NCI-H187 (cell line): ENCODE measurements at places on chromosomes 4 and X.

DNA sequence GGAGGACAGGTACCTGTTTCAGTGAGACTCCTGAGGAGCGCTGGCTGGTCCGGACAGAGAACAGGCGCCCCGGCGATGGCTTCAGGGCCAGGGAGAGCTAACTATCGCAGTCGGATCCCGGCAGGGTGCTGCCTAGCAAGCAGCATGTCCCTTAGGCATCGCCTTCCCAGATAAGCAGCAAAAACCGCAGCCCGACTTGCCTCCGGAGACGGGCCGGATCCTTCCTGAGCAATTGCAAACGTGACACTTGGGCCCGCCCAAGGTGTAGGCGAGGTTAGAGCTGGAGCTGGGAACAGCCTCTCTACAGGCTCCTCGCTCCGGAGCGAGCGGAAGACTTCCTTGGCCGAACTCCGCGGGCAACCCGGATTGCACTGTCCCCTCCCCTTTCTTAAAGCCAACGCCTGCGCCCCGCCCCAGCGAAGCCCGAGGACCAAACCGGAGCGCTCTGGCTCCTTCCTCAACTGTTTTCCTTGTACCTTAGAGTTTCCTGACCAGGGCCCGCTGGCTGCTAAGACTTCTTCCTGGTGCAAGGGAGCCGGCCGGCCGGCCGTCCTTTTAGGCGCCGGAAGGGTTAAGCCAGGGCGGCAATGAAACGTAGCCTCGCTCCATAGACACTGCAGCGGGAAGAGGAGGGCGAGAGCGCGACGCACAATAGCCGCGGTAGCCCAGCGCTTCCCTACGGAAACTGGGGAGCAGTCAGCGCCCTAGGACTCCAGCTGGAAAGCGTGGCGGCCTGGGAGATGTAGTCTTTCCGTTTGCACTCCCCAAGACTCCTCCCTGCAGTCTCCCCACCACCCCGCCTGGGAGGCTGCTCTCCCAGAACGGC, at the start of gene OPHN1:
Gene OPHN1, minus strand, starts transcription at position 341 of the 826 bp plus-strand sequence. CDS start 475 bp downstream, outside the sequence.
- no peak for DNase-seq

DNA sequence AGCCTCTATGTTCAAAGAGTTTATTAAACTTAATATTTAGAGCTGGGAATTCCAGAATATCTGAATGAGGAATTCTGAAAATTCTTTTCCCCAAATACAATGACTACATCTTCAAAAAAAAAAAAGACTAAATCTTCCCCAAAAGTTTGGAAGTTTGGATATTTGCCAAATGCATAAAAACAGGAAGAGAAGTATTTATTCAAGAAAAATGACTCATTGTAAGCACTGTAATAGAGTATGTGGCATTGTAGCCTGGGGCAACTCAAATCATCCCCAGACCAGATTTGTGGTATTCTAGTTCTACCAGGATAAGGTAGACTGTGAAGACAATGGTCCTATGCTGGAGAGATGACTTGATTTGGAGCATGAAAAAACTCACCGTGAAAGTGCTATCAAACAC, 78.5 kb upstream of the PDHA2 start:
- DNase-seq, result no peak

GRCh38 chrX:69037786-69038185, 127.5 kb downstream of the PJA1 start:
- DNase-seq, result no peak

DNA sequence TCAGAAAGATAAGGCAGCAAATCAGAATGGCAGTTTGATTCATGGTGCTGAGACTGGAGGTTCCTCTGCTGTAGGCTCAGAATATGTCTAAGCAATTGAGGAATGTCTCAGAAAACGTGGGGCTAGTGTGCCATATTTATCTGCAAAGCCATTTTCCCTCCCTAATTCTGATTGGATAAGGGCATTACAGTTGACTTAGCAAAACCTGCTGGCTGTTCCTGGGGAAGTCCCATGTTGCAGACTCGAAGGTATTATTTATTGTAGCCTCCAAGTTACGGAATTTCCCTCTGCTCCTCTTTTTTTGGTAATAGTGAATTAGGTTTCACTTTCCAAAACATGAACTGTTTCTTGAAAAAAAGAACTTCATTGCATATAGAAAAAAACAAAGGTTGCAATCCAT, at the start of gene CXCL10:
Gene CXCL10, minus strand, starts transcription at position 109 of the 400 bp plus-strand sequence. Its CDS starts 66 bp downstream, at position 43.
- no peak for DNase-seq

DNA sequence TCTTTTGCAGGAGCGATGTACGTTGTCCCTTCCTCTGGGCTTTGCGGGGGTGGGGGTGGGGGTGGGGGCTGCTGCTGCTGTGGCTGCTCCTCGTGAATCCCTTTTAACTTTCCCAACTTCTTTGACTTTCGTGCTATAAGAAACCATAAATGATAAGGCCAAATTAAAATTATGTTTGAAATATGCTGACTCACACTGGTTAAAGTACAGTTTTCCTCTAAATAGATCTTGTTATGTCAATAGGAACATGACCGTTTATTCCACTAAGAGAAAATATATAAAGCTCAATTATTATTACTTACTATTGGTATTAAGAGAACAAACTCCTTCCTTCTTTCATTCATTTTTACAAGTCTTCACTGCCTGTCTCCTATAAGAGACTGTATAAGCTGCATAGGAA, 287.4 kb downstream of the NR3C2 start:
- DNase-seq, result no peak

GRCh38 chrX:41273638-41274037, 60.3 kb upstream of the DDX3X start:
- no peak for DNase-seq

DNA sequence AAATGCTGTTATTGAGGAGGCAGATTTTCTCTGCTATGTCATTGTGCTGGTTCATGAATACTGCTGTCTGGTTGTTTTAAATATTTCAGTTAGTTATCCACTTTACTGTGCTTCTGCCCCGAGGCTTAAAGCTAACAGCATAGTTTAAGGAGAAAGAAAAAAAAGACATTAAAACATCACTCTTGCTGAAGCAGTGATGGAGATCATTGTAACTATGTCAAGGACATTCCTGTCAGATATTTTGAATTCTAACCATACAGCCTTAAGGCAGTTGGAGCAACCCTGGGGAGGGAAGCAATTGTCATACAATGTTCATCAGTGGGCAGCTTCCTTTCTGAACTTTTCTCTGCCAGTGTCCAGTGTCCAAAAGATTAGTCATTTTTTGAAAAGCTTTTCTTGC, 199.0 kb upstream of the DDX53 start:
- DNase-seq, result no peak

DNA sequence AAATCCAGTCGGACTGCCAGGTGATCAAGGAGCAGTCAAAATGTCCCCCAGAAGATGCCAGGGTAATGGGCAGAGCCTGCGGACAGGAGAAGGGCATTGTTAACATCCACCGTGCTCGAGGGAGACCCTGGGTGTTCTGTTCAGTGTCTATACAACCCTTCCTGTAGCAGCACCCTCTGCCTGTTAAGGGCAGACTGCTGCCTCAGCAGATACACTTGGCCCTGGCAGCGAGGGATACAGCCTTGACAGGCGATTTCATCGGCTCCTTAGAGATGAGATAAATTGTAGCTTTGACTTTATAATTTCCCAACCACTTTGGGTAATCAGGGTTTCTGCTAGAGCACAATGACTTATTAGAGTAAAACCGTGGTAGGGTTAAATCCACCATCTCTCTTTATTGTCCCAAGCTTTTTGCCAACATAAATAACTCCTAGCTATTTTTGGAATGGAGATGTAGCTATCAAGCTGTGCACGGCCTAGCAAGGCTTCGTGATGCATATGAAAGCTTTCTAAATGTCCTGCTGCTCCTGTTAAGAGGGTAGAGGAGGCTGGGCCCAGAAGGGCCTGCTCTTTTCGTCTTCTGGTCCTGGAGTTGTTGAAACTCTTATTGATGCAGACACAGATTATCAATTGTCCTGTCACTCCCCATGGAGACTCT, 195.9 kb downstream of the CPEB2 start:
- DNase-seq, result no peak

DNA sequence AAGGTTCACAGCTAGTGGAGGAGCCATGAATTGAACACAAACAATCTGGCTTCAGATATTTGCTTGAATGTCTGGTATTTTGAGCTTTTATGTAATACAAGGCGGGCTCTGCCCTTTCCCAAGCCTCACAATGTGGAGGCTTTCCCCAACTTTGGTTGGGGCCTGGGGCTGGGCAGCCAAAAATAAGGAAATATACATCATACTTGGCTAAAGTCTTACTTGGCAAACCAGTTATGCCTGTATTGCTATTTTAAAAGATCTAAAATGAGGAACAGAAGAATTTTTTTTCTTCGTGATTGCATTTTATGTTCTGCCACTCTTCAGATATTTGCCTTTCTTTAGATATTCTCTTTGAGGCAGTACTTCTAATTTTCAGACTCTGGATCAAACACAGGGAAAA, 26.1 kb downstream of the ARFIP1 start:
- DNase-seq, result no peak

DNA sequence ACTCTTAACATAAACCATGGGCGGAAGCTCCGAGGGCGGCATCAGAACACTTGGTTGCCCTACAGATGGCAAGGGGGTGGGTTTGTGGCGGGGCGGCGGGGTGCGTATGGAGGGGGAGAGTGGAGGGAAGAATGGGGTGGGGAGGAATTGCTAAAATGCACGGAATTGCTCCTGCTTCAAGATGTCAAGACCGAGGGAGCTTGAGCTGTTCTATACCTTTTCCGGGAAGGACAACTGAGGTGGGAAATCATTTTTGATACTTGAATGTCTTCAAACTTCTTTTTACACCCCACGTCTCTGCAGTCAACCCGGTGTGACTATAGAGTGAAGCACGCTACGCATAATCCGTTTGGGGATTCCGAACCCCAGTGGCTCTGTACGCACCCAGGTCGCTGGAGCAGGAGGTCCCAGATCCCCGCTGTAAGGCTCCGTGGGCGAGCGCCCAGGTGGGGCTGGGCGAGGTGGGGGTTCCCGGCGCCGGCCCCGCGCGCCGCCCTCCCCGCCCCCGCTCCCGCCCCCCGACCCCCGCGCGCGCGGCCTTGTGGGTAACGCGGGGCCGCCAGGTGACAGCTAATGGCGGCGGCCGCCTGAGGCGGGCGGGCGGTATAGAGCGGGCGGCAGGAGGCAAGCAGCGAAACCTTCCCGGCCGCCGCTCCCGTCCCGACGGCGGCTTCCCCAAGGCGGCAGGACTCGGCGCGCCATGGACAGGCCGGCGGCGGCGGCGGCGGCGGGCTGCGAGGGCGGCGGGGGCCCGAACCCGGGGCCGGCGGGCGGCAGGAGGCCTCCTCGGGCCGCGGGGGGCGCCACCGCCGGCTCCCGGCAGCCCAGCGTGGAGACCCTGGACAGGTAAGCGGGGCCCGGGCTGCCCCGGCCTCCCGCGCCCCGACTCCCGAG, at the start of gene MTMR1:
Gene MTMR1, plus strand, starts transcription at position 566 of the 894 bp plus-strand sequence. Its CDS starts 135 bp downstream, at position 701.
- peak; percentile 55 for DNase-seq

DNA sequence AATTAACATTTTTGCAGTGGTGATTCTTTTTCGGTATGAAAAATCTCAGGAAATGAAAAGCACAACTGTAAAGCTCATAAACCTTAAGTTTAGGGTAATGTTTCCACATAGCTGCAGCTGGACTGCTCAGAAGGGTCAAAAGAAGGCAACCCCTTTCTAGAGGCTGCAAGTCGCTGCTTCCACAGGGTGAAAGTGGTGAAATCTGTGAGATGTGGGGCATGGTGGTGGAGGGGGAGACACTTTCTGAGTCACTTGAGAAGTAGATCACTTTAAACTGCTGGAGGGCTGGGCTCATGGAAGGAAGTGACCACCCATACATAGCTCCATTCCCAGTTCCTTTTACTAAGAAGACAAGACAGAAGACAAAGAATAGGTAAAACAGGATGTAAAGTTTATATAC, 8.7 kb downstream of the SFRP2 start:
- DNase-seq, result no peak

DNA sequence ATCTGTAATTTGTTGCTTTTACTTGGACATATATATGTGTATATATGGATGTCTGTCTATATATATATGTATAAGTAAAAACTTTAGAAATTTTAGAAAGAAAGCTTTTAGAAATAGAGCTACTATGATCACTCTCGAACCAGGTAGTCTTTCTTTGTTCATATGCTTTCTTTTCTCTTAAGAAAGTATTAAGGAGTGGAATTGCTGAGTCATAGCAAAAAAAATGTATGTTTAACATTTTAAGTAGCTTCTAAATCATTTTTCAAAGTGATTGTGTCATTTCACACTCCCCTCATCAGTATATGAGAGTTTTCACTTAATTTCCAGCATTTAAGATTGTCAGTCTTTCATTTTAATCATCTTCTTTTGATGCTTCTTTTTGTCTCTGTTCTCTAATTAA, 447.9 kb upstream of the TECRL start:
- no peak for DNase-seq

- no peak for DNase-seq
Observed at GRCh38 chrX:24266996-24267395, 46.9 kb downstream of the SUPT20HL2 start.

DNA sequence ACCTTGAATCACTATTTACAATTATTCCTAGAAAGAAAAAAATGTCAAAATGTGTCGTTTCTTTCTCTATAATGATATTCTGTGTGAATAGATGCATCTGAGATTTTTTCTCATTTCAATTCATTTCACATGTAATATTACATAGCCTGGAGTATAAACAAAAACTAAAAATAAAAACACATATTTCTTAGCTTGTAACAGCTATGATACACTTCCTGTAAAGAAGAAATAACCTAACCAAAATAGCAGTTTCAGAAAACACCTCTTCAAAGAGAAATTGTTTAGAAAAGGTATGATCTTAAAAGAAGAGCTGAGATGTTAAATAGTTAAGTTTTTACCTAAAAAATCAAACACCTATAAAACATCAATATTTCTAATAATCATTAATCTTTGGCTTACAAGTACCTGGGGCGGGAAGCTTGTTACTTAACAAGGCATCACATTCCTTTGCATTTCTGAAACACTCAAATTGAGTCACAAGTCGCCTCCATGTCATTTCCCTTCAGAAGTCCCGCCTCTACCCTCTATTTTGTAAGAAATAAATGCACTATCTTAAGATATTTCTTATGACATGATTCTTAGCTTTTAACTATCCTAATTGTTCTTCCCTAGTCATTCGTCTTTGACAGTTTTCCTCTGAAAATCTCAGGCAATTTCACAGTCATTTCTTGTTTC, 76.5 kb downstream of the PCDH18 start:
- no peak for DNase-seq

DNA sequence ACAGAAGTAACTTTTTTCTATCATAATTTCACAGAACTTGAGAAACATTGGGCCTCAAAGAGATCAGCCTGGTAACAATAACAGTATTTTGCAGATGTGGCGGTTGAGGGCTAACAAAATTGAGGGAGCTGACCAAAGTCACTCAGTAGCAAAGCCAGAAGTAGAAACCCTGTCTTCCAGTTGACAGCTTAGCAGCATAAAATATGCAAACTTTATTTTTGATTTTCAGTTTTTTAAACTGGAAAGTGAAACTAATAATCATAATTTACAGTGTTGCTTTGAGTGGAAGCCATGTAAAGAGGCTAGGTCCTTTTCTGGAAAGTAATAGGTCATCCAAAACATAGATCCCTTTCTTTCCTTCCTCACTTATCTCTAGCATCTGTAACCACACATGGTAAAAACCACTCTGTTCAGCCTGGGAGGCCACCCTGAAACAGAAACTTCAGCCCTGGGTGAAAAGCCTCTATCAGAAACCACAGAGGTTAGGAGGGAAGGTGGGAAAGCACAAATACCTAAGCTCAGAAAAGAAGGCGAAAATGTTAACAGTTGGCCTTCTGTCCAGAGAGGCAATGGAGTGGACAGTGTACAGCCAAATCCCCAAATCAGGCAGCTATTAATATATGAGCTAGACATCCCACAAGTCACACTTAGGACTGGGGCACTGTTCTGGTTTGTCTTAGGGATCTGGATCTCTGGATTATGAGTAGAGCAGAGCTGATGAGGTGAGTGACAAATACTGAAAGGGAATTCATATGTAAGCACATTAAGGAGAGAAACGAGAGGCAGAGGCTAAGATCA, 61.1 kb upstream of the ARSJ start:
- no peak for DNase-seq
